ENCODE measurements at places on chromosomes 16 and 17. TPM values are rescaled to one million over a fixed set of nuclear protein-coding genes. Genes with fewer than 3 reads are reported as not detected.

HSD17B1 gene
- total RNA-seq = 4.7 TPM

SSTR5 gene
- not detected for total RNA-seq

DNA sequence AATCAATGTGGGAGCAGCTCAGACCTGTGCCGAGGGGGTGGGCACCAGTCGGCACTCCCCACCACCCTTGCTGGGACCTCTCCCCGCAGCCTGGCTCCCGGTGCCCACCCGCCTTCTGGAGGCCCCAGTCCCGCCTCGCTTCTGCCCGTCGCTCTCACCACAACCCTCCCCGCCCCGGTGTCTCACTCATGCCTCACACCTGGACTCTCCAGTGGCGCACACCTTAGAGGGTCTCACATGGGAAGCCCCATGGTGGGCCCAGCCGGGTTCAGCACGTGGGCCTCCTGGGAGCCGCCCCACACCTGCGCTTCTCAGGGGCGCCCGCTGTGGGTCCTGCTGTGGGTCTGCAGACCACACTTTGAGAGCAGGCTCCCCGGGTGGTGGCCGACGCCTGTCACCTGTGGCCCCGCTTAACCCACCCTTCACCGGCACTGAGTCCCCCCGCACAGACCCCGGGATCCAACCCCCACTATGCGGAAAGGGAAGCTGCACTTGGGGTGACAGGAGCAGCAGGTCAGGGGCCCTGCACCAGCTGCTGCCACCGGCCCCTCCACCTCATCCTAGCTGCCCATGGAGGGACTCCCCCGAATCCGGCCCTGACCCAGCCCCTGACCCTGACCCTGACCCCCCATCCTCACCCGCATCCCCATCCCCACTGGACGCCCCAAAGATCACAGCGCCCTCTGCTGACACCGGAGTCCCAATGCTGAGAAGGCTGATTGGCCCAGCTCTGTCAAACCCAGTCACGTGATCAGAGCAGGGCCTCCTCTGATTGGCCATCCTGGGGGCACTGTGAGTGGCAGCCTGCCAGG lies 27.4 kb upstream of the SLC38A10 start:
- DNase-seq = no peak

- no peak for DNase-seq
These were observed 20.1 kb upstream of the ADCY9 start for GRCh38 chr16:4136229-4136813.

SETD1A gene
- total RNA-seq = 1.6 TPM
